ENCODE measurements at places on chromosomes 13 and 19. TPM values are rescaled to one million over a fixed set of nuclear protein-coding genes. Genes with fewer than 3 reads are reported as not detected.

GRCh38 chr13:71488201-71488600 is 378.8 kb downstream of the DACH1 start:
- H3K36me3 ChIP-seq = no peaks in the 10 kb centered on the region
- H3K27me3 ChIP-seq = no peaks in the 10 kb centered on the region
- no peaks in the 10 kb centered on the region for H3K4me1 ChIP-seq
- no peak overlapping the region for H3K4me3 ChIP-seq
- no peak overlapping the region for H3K27ac ChIP-seq

The SLC15A1 gene
- total RNA-seq = 2.8 TPM

The GPATCH1 gene
- total RNA-seq = 10.7 TPM

DNA sequence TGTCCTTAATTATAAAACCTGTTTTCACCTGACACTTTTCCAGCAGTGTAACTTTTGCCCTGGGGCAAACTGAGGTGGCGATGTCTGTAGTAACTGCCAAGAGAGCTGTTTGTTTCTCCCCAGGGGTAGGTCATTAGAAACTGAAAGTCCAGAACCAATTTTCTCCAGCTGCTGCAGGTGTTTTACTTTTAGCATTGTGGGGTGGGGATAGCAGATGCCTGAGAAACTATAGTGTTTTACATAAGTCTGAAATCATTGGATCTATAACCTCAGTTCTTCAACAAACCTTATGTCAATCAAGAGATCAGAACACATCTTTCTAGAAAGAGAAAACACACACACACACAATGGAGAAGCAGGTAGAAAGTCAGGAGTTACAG is 92.7 kb downstream of the LHFPL6 start:
- no peak overlapping the region for H3K4me3 ChIP-seq
- DNase-seq = no peak
- peaks cover 2% of the 10 kb centered on the region for H3K27me3 ChIP-seq
- peaks cover 4% of the 10 kb centered on the region for H3K36me3 ChIP-seq
- no peak overlapping the region for H3K27ac ChIP-seq

The PSG7 gene
- not detected for total RNA-seq

DNA sequence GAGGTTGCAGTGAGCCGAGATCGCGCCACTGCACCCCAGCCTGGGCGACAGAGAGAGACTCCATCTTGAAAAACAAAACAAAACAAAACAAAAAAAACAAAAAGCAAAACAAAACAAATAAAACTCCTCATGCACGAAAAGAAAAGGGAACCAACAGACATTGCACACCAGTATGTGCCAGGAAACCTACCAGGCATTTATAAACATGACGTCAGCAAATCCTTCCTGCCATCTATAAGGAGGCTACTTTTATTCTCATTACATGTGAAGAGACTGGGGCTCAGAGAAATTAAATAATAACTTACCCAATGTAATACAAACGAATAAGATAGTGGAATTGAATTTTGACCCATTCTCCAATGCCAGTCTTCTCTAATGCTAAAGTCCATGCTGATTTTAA is 197.2 kb downstream of the NUFIP1 start:
- H3K4me3 ChIP-seq = no peak overlapping the region
- no peaks in the 10 kb centered on the region for H3K27me3 ChIP-seq
- H3K4me1 ChIP-seq = peaks cover 3% of the 10 kb centered on the region
- DNase-seq = no peak
- no peak overlapping the region for H3K27ac ChIP-seq

DNA sequence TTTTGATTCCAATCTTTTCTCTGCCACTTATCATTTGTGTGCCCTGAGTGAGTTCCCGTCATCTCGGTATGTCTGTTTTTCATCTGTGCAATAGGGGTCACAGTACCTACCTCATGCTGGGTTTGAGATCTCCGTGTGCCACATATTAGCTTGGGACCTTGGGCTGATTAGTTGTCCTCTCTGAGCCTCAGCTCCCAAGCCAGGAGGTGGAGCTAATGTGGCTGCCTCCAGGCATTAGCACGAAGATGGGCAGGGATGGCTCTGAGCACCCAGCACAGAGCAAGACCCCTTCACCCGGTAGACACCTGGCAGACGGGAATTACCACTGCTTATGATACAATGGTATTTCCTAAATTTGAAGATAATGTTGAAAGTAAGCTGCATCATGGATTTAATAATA is 35.8 kb upstream of the XPO4 start:
- H3K4me3 ChIP-seq = no peak overlapping the region
- peak; percentile 20 for DNase-seq
- H3K27ac ChIP-seq = no peak overlapping the region
- no peaks in the 10 kb centered on the region for H3K36me3 ChIP-seq
- no peaks in the 10 kb centered on the region for H3K27me3 ChIP-seq

- H3K4me3 ChIP-seq = no peak overlapping the region
- H3K27me3 ChIP-seq = no peaks in the 10 kb centered on the region
- no peak overlapping the region for H3K27ac ChIP-seq
- peaks cover 4% of the 10 kb centered on the region for H3K4me1 ChIP-seq
- H3K36me3 ChIP-seq = no peaks in the 10 kb centered on the region
Observed at GRCh38 chr13:107139006-107139405, 571.1 kb upstream of the ARGLU1 start.

DNA sequence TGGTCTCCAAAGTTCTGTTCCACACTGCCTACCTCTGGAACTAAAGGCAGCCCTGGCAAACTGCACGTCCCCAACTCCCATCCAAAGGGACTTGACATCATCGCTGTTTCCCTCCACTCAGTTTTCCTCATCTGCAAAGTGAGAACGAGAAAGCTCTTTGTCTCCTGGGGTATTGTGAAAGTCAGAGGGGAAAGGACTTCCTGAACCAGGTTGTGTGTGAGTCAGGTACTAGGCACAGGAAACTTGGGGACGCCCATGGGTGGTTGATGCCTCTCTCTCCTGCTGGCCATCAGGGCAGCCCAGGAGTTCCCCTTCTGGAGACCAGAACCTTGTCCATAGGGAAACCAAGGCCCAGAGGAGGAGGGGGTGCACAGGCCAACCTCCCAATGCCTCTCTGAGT is 4.7 kb downstream of the CRLF1 start:
- H3K27ac ChIP-seq = no peak overlapping the region
- no peak overlapping the region for H3K4me3 ChIP-seq
- no peak for DNase-seq
- H3K4me1 ChIP-seq = peaks cover 36% of the 10 kb centered on the region

DNA sequence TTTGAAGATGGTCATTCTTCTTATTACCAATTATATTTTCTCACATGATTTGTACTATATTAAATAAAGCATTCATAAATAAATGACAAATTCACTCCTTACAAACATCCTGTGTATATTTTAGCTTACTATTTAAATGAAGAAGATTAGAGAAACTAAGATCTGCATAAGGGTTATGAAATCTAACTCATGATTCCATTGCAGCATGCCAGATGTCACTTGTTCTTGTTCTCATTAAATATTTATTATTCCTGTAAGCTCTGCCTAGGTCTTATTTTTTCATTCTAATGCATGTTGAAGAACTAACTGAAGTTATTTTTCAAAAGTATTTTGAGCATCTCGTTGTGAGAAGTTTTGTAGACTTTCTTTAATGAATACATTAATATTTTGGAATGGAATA is 18.3 kb downstream of the NUP58 start:
- H3K27me3 ChIP-seq = no peaks in the 10 kb centered on the region
- peaks cover 37% of the 10 kb centered on the region for H3K36me3 ChIP-seq
- H3K4me3 ChIP-seq = no peak overlapping the region
- no peak for DNase-seq

DNA sequence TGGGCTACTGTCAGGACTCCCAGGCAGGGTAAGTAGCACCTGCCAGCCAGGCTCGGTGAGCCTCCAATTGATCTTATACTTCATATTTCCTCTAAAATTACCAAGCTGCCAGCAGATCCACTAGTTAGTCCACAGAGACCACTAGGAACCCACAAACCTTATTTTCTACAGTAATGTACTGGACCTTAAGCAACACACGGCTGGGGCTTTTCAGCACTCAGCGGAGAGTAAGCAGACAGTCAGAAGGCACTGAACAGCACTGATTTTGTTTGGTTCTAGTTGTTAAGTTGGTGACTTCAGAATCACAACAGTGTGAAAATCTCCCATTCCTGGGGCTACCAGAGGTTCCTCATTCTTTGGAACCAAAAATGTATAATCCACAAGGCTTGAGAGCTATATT is 56.1 kb downstream of the MRPL57 start:
- peak overlapping the region; percentile 2 for H3K27ac ChIP-seq
- no peak for DNase-seq
- no peak overlapping the region for H3K4me3 ChIP-seq
- H3K36me3 ChIP-seq = no peaks in the 10 kb centered on the region

DNA sequence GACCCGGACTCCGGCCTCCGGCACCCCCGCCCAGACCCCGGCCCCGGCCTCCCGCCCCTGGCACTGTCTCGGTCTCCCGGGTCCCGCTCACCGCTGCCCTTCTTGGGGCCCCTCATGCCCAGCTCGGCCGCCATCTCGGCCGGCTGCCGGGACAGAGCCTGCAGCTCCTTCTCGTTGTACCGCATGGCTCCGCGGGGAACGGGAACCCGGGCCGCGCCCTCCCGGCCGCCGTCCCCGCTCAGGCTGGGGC is 140 bp downstream of the PLEKHJ1 start:
- no peak for DNase-seq
- no peak overlapping the region for H3K27ac ChIP-seq
- peaks cover 5% of the 10 kb centered on the region for H3K27me3 ChIP-seq
- H3K36me3 ChIP-seq = peaks cover 14% of the 10 kb centered on the region

DNA sequence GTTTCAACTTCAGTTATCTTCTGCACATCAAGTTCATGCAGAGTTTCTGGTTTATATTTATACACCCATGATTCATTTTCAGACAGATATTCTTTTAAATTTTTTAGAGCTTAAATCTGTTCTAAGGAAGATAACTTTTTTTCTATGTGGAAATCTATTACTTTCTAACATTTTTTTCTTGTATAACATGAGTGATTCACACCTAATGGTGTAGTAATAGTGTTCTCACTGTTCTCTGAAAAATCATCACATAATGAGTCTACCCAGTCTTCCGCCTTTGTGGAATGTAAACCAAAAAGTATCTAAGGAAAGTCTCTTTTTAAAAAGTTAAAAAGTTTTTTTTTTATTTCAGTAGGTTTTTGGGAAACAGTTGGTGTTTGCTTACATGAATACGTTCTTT is 70.8 kb downstream of the FNDC3A start:
- no peak overlapping the region for H3K4me3 ChIP-seq
- H3K27ac ChIP-seq = no peak overlapping the region
- H3K27me3 ChIP-seq = no peaks in the 10 kb centered on the region
- no peak for DNase-seq

DNA sequence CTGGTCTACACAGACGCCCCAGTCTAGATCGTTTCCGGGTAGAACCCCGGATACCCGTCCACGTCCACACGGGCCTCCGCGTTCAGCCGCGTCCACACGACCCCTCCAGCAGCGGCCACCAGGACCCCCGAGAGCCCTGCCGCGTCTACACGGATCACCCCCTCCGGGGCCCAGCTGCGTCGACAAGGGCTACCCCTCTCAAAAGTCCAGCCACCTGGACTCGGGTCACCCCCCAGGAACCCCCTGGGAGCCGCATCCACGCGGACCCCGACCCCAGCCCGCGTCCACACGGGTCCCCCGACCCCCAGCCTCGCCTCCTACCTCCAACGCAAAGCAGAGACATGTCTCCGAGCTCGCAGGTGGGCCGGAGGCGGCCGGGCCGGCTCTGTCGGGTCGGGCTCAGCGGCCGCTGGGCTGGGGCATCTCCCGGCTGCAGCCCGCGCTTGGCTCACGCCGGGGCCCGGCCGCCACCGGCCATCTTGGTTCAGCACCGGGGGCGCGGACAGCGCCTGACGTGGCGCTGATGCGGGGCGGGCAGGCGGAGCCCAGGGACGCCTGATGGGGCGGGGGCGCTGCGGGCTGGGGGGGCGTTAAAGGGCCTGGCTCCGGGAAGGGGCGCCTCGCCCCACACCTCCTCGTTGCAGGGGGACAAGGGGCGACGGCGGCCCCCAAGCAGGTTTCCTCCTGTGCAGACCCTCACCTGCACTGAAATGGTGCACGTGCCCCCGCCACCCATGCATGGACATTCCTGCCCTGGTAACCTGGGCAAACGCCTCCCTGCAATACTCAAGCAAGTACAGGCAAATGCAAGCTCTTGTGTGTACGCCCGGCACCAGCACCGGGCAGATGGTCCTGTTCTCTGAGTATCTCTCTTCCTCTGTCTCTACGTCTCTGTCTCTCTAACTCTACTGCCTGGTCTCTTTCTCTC is at the start of gene UNC13A:
UNC13A (minus strand) TSS at position 498 of the 928 bp plus-strand sequence; CDS start at position 343, 155 bp downstream.
- H3K4me1 ChIP-seq = peaks cover 15% of the 10 kb centered on the region
- no peaks in the 10 kb centered on the region for H3K27me3 ChIP-seq
- peak; percentile 89 for DNase-seq
- peak within 1 kb of the TSS; percentile 93 for H3K27ac ChIP-seq
- H3K4me3 ChIP-seq = peak within 1 kb of the TSS; percentile 99

The KLK2 gene
- 0.46 TPM for total RNA-seq

- H3K36me3 ChIP-seq = peaks cover 11% of the 10 kb centered on the region
- H3K4me3 ChIP-seq = no peak overlapping the region
- no peak for DNase-seq
- H3K27me3 ChIP-seq = no peaks in the 10 kb centered on the region
- H3K4me1 ChIP-seq = no peaks in the 10 kb centered on the region
Observed at GRCh38 chr13:75558145-75558840, 8.7 kb downstream of the UCHL3 start.

The FFAR3 gene
- not detected for total RNA-seq

DNA sequence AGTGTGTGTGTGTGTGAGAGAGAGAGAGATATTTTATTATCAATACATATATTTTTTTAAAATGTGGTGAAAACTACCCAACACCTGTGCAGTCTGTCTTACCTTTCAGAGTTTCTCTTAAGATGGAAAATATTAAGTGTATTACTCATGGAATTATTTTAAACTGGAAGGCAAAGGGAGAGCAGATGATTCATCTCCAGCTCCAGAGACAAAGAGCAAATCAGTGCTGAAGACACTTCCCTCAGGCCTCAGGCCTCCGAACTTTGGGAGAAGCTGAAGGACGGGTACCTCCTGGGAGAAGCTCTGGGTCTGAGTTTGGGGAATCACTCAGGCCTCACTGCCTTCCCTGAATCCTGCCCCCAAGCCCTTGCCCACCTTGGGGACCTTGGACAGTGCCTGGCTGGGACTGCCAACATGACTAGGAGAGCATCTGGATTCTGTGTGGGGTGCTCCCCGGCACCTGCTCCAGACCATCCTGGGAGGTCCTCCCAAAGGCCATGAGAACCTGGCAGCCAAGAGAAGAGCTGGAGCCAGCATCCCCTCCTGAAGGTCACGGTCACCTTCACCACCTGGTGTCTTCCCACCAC is 170.4 kb upstream of the UBL3 start:
- H3K27ac ChIP-seq = no peak overlapping the region
- peaks cover 2% of the 10 kb centered on the region for H3K36me3 ChIP-seq
- H3K27me3 ChIP-seq = no peaks in the 10 kb centered on the region
- H3K4me1 ChIP-seq = peaks cover 45% of the 10 kb centered on the region
- no peak overlapping the region for H3K4me3 ChIP-seq

DNA sequence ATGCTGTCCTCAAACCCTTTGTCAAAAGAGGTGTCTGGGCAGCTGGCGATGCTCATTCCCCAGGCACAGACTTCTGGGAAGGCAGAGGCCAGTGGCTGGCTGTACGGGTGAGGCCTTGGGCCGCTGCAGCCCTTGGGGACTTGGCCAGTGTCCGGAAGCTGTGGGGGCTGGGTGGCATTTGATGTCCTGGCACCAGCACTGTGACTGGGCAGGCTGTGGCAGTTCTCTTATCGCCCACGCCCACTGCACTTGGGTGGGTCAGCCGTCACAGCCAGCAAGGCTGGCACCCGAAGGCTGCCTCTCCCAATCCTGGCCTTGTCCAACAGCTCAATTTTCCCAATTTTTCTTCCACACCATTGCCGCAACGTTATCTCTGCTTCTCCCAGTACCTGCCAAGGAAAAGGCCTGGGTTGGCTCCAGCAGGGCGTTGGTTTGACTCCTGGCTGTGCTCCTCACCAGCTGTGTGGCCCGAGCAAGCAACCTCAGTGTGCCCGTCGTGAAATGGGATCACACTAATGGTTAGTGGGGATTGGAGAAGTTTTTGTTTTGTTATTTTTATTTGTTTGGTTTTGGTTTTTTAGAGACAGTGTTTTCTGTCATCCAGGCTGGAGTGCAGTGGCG is 12.7 kb upstream of the SLC44A2 start:
- no peak overlapping the region for H3K27ac ChIP-seq
- peaks cover 6% of the 10 kb centered on the region for H3K36me3 ChIP-seq
- no peaks in the 10 kb centered on the region for H3K4me1 ChIP-seq

Measured in WTC11 (cell line).